ENCODE measurements at places on chromosomes 2 and 18.

DNA sequence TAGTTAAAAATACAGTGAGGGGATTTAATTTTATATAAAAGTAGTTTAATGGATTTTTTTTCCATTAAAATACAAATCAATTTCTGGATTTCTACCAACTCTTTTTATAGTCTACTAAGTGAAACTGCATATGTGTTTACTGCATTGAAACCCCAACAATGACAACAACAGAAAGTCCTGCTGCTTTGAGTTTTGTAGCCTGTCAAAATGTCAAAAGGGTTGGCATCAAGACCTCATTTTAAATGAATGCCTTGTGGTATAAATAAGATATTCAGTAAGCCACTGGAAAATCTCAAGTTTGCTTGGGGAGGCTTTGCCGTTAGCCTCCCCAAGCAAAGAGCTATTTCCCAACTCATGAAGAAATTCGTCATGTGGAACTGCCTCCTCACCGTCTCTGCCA, 440.3 kb upstream of the HNMT start:
- no peak for DNase-seq

GRCh38 chr2:129888461-129888860, 91.0 kb upstream of the RAB6C start:
- DNase-seq, result no peak

- DNase-seq, result no peak
Measured at GRCh38 chr2:45154144-45154543, 144.9 kb upstream of the SIX2 start.

GRCh38 chr2:38146907-38147307, 71.0 kb upstream of the CYP1B1 start:
- DNase-seq, result no peak

DNA sequence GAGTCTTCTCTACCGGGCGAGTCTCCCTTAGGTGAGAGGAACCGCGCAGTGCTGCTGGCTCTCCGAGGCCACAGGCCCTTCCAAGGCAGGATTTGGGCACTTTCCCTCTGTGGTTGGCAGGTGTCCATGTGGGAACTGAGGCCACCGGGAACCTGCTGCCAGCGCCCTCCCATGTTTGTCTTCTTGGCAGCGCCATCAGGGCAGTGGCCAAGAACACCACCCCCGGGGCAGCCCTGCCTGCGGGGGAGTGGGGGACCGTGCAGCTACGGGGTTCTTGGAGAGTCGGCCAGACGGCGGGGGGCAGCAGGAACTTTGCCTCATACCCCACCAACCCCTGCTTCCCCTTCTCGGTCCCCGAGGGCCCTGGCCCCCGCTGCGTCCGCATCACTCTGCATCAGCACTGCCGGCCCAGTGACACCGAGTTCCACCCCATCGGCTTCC, 10.0 kb downstream of the CAPN10 start:
- no peak for DNase-seq

DNA sequence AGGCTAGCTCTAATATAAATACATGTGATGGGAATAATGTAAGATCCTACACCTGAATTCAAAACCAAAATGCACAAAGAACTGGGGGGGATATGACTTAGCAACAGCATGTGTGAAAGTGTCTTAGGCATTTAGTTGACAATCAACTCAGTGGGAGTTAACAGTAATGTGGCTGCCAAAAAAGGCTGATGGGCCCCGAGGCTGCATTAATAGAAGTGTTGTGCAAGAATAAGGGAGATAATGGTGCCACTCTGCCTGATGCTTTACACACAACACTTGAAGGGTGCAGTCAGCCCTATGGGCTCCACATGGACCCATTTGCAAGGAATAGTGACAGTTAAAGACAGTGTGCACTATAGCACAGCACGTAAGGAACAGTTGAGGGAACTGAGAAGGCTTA, 649.4 kb upstream of the ZEB2 start:
- no peak for DNase-seq

- DNase-seq, result no peak
Measured at GRCh38 chr2:227310756-227311110, 14.3 kb upstream of the MFF start.

GRCh38 chr18:45165176-45165713, 450.0 kb upstream of the SLC14A2 start:
- no peak for DNase-seq

GRCh38 chr2:205403244-205403825, 279.0 kb upstream of the NRP2 start:
- DNase-seq, result no peak

DNA sequence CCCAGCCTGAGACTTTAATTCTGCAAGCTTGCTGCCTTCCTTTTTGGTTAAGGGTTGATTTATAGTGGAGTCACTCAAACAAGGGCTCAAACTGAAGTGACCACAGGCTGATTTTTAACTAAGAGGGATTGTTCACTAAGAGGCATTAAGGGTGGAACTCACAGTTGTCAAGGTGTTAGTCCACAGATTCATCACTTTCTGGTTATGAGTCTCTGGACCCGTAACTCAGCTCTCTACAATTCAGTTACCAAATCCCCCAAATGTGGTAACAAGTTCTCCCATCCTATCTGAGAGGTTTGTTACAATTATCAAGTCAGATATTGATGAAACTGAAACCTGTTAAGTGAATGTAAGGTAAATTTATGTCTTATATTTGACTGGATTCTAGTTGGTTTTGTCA, 185.9 kb upstream of the KLHL14 start:
- DNase-seq, result no peak

DNA sequence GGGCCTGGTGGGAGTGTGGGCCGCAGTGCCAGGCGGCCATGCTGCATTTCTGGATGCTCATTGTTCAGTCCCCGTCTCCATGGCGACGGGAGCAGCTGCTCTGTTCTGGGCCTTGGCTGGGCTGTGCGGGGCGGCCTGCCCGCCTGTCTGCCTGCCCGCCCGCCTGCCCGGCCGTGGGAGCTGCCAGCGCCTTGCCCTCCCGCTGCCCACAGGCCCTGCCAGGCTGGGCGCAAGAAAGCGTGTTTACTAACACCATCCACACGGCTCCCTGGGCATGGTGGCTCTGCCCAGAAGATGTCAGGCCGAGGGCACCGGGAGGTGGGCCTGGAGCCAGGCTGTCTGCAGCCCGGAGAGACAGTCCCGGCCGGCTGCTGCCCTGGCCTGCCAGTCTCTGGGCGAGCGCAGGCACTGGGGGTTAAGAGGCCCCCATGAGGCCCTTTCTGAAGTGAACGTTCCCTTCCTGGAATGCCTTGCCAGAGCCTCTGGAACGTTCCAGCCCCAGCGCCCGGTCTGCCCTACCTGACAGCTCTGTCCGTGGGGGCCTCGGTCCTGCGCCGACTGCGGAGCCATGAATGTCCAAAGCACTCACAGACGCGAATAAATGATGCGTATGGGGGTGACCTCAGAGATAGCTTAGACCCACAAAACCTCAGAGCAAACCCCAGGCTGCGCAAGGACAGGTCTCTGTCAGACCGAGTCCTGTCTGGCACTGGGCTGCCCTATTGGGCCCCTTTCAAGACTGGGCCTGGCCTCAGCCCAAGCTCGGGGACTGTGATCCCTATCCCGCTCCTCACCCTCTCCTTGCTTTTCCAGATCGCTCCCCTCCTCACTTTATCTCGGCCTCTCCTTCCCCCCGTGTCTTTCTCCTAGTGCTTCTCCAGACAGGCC, 44.3 kb downstream of the MYCN start:
- DNase-seq, result no peak

- no peak for DNase-seq
Measured at GRCh38 chr2:25303633-25304236, 38.0 kb downstream of the DNMT3A start.

GRCh38 chr2:17800219-17800618, 16.0 kb upstream of the MSGN1 start:
- DNase-seq, result no peak

DNA sequence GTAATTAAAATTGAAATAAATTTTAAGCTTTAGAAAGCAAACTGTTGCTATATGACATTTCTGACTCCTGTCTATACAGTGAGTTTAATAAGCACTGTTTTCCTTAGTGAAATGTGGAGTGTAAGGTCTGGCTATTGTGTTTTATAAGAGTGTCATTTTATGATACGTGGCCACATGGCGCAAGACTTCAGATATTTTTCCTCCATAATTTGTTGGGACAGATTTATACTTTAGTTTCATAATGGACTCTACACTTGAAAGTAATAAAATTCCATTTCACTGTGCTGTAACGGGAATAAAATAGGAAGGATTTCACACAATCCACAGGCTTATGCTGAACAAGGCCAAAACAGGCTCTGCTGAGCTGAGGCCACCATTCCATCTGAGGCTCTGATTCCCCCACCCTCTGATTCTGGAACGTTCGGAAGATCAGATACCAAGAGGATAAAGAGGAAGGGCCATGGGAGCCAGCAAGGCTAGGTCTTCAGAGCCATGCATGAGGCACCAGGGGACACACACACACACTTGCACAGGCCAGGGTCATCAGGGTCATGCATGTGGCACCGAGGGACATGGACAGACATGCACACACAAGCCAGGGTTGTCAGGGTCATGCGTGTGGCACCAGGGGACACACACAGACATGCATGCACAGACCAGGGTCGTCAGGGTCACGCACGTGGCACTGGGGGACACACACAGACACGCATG, 35.6 kb downstream of the HDAC4 start:
- no peak for DNase-seq

- no peak for DNase-seq
Measured at GRCh38 chr18:75211002-75211621, 515 bp downstream of the TSHZ1 start.

GRCh38 chr2:15560140-15560987, 770 bp downstream of the NBAS start:
- no peak for DNase-seq

GRCh38 chr18:69364930-69365329, 35.8 kb upstream of the DOK6 start:
- no peak for DNase-seq

DNA sequence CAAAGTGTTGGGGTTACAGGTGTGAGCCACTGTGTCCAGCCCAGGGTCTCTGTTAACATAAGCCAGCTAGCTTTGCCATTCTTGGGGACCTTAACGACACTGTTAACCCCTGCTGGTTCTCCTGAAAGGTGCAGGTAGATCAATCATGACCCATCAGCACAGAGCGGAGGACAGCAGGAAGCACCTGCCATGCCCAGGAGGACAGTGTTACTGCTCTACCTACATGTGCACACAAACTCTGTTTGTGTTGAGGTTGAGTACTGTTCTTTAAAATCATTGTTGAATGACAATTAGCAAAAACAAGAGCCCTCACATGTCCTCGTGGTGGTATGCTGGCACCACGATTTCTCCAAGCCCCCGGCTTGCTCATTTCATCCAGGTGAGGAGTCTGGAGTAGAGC, 120.9 kb downstream of the FAM210A start:
- DNase-seq, result no peak

DNA sequence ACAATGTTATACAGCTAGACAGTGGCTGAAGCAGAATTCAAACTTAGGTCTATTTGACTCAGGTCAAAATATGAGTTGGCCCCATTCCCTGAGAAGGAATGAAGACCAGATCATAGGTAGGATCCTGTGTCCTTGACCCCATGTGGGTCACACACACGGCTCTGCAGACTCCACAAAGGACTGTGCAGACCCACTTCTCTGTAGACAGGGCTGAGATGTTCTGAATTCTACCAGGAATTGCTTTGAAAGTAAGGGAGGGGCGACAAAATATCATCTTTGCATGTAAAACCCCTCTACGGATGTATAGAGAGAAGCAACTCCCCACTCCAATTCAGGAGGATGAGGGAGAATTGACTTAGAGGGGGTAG, 62.3 kb upstream of the CTIF start:
- no peak for DNase-seq

DNA sequence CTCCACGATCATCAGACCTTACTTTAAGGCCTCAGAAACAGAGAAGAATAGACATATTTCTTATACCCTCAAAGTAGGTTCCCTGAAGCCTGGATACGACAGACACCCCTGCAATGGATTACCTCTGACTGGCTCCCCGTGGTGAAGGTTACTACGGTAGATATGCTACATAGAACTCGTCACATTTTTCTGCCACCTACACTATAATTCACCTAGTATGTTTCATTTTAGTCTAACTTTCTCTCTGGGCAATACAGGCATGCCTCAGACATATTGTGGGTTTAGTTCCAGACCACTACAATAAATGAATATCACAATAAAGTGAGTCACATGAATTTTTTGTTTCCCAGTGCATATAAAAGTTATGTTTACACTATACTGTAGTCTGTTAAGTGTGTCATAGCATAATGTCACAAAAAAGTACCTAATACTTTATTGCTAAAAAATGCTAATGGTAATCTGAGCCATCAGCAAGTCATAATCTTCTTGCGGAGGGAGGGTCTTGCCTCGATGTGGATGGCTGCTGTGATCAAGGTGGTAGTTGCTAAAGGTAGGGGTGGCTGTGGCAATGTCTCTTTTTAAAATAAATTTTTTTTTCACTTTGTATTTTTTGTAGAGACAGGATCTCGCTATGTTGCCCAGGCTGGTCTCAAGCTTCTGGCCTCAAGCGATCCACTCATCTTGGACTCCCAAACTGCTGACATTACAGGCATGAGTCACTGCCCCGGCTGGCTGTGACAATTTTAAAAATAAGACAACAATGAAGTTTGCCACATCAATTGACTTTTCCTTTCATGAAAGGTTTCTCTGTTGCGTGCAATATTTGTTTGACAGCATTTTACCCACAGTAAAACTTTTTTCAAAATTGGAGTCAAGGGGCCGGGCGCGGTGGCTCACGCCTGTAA, 64.6 kb downstream of the TGIF1 start:
- DNase-seq, result no peak

- DNase-seq, result no peak
Measured at GRCh38 chr2:120036145-120036544, 23.3 kb downstream of the EPB41L5 start.

- DNase-seq, result no peak
Measured at GRCh38 chr2:141199711-141200110, 931.1 kb downstream of the LRP1B start.

- no peak for DNase-seq
Measured at GRCh38 chr2:19989342-19989666, 601 bp downstream of the WDR35 start.

DNA sequence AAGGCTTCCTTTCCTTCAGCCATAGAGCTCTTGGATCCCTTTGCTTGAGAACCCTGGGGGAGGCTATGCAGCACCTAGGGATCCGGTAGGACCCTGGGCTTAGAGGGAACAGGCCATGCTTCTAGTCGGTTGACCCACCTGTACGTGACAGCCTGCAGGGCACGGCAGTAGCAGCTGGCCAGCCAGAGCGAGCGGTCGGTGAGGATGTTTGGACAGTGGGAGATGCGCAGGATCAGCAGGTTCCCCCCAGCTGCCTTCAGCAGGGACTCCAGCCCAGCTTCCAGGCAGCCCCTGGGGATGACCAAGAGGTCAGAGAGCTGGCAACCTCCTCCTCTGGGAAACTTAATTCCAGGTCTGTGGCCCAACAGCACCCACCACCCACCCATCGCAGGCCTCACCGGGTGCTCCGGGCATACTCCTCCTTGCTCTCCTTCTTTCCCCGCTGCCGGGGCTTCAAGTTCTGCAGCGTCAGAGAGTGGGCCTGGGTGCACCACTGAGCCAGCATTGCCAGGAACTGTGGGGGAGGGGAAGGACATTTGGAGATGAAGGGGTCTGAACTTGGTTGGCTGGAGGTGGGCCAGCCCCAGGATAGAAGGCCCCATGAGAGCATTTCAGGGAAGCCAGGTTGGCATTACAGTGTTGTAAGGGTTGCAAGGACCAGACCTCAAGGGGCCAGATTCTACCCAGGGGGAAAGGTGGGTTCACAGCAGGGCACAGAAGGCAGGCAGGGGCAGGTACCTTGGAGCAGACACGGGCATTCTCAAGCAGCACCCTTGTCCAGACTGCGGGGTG, 20.5 kb downstream of the FBXO41 start:
- no peak for DNase-seq

GRCh38 chr2:216017365-216017764, 4.0 kb upstream of the MREG start:
- DNase-seq, result no peak

GRCh38 chr2:96885432-96886347, 15.8 kb upstream of the SEMA4C start:
- no peak for DNase-seq
